ENCODE measurements at places on chromosomes 12 and 14. TPM values are rescaled to one million over a fixed set of nuclear protein-coding genes. Genes with fewer than 3 reads are reported as not detected.

DNA sequence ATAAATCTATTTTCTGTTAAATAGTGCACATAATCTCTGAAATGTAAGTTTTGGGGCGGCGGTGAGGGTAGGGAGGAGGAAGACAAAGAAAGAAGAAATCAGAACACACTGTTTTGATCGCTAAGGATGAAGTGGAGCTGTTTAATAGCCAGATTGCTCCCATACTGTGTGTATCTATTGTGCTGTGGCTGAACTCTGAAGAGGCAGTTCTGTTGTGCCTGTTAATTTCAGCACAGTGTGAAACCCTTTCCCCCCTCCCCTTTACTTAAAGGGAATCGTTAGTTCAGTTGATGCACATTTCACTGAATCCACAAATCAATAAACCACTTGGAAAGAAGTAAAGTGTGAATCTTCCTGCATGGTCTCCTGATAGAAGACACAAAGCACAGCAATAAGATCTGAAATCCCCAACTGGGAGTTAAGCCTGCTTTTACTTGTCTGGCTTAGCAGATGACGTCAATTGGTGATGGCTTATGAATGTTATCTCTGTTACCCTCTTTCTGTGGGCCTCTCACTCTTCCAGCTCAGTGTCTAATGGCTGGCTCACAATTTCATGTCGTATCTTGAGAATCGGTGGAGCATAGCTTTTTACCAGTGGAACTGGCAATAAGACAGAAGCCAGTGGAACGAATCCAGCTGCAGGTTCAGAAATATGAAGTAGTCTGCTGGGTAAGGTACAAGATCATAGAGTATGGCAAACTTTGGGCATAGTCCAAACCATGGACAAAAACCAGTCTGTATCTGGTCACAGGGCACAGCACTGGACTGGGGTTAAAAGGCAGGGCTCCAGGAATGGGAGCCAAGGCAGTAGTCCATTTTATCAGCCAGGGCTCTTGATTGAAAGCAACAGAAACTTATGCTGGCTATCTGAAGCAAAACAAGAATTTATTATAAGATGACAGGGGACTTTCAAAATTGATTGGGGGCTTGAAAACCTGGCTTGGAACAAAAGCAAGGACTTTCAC lies 413.5 kb upstream of the SEL1L start:
- DNase-seq = no peak

DNA sequence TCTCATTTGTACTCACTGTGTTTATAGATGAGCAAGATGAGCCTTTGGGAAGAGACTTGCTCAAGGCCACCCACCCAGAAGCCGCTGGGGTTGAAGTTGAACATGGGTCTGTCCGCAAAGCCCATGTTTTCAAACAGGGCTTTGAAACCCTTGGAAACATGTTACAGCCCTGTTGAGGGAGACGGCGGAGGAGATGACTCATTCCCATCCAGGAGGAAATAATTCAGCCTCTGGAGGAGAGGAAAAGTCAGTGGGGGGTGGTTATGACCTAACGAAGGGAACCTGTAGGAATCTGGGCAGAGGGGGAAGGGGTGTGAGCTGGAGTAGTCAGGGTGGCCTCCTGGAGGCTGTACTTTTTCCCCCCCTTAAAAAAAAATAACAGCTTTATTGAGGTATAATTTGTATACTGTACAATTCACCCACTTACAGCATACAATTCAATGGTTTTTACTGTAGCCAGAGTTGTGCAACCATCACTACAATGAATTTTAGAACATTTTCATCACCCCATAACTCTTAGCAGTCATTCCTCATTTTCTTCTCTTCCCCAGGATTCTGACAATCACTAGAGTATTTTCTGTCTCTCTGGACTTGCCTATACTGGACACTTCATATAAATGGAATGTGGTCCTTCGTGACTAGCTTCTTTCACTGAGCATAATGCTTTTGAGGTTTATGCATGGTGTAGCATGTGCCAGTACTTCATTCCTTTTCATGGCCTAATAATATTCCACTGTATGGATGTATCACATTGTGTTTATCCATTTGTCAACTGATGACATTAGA lies 1.9 kb upstream of the RIN3 start:
- DNase-seq = no peak

DNA sequence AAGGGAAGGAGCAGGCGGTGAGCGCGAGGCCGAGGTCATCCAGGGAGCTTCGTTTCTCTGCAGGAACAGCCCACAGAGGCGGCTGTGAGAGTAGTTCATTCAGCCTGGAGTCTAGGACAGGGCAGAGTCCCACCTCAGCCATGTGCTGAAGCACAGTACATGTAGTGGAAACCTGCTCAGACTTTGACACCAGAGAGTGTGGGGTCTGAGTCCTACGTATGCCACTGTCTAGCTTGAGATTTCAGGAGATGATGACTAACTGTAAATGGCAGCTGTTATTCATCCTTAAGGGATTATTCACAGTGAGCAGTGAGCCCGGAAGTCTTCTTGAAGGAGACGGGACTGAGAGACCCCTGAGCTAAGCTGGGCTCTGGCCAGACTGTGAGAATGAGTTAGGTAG lies 938 bp upstream of the SLC6A13 start:
- no peak for DNase-seq

GRCh38 chr12:92459850-92460249 lies 242.9 kb upstream of the PLEKHG7 start:
- no peak for DNase-seq

DNA sequence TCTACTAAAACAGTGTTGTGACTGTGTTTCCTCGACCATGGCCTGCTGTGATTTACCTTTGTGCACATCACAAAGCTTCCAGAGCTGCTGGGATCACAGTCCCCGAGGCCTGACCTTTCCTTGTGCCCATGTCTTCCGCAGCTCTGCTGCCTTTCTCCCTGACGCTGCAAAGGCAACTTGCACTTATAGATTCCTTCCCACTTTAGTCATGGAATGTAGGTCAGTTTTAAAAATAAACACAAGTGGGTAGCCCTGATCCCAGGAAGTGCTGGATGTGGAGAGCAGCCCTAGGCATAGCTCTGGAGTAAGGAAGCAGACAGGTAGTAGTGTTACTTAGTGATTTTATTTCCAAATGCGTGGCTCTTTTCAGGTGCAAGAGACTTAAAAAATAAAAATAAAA lies 825.7 kb downstream of the AACS start:
- DNase-seq = no peak

- no peak for DNase-seq
Observed at GRCh38 chr12:3713483-3713882, 39.4 kb downstream of the CRACR2A start.

- no peak for DNase-seq
Observed at GRCh38 chr14:91375720-91376452, 41.7 kb downstream of the CCDC88C start.

GRCh38 chr14:21915826-21916225 lies 242.2 kb upstream of the OR4E1 start:
- DNase-seq = no peak

DNA sequence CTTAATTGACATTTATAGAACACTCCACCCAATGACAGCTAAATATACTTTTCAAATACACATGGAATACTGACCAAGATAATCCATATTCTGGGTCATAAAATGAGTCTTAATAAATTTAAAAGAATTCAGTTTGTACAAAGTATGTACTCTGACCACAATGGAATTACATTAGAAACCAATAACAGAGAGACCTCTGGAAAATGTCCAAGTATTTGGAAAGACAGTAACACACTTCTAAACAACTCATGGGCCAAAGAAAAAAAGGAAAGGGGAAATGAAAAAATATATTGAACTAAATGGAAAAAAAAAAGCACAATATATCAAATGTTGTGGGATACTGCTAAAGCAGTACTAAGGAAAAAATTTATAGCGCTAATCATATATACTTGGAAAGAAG lies 52.0 kb downstream of the CRACR2A start:
- DNase-seq = no peak

DNA sequence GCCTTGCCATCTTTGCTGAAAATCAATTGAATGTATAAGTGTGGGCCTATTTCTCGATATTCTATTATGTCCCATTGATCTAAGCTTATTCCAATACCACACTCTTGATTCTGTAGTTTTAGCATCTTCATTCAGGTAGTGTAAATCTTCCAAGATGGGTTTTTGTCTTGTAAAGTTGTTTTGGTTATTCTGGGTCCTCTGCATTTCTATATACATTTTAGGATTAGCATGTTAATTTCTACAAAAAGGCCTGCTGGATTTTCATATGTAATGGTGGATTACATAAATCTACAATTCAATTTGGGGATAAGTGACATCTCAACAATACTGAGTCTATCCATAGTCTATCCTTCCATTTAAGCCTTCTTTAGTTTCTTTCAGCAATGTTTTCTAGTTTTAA lies 86.0 kb upstream of the ANO4 start:
- DNase-seq = no peak

GRCh38 chr12:66633676-66634075 lies 45.2 kb downstream of the GRIP1 start:
- no peak for DNase-seq

GRCh38 chr14:72559202-72559601 lies 334.7 kb downstream of the DPF3 start:
- no peak for DNase-seq

DNA sequence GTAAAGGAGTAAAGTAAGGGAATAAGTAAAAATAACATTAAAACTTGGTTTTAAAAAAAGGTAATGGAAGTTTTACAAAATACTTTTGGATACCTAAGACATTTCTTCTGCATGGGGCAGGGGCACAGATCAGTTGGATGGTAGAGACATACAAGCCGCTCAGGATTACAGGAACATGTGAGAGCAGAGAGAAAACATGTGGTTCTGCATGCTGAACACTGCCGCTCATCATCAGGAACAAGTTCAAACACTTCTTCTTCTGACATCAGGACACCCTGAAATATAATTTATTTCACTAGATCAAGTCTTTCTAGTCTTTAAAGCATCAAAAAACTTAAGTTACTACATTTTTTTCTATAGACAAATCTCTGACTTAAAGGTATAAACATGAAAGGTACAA lies 60.9 kb upstream of the SLC6A13 start:
- DNase-seq = no peak

DNA sequence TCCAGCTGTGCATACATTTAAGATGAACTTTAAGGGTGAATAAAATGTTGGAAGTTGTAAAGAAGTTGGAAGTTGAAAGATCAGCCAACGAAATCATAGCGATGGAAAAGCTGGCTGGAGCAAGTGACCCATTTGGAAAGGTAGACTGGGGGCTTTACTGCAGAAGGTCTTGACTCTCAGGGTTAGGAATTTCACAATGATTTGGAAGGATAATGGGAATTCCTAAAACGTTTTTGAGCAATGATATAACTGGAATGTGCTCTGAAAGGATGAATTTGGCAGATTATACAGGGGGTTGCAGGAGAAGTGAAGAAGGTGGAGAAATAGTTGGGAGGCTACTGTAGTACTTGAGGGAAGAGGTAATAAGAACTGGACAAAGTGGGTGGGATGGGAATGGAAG lies 27.4 kb downstream of the EMP1 start:
- DNase-seq = no peak

DNA sequence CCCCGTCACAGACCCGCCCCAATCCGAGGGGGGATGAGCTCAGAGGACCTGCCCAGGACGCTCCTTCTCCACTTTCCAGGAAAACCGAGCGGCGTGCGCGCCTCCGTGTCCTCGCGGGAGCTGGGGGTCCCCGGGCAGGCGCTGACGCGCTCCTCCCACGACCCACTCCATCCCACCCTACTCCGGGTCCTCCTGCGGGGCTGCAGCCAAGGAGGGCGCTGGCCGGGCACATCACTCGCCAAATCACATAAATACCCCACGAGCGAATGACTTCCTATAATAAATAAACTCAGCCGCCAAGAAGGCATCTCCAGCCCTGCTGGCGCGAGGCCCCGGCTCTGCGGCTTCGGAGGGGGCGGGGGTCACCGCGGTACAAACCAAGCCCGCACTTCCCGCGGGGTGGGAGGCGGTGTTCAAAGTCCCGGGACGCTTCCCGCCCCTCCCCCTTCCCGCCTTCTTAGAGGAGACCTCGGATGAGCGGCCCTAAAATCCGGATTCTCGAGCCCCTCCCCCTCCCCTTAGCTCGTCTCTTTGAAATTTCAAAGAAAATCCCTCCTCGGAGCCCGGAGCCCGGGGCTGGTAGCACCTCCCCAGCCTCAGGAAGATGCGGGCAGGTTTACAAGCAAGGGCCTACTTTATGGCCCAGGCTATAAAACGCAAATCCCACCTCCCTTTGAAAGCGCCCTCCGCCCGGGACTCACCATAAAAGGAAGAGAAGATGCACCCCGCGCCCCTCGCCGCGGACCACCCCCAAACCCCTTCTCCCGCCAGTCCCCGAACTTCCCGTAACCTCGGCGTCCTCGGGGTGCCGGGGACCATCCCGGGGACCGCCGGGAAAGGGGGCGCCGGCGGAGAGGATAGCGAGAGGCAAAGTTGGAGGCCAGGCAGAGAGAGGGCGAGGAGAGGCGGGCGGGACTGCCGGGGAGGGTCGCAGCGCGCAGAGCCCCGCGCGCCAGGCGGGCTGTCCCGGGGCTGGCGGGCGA lies 712 bp upstream of the FZD10 start:
- no peak for DNase-seq

GRCh38 chr12:40525054-40525453 lies 167.2 kb upstream of the CNTN1 start:
- no peak for DNase-seq

DNA sequence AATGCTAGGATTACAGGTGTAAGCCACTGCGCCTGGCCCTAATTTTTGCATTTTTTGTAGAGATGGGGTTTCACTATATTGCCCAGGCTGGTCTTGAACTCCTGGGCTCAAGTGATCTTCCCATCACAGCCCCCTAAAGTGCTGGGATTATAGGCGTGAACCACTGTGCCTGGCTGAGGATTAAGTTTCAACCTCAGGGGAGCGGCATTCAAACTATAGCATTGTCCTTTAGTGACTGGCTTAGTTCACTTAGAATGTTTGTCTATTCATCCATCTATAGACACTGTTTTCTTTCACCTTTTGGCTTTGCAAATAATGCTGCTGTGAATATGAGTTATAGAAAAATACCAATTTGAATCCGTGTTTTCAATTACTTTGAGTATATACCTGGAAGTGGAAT lies 25.2 kb downstream of the PTPN11 start:
- DNase-seq = no peak

DNA sequence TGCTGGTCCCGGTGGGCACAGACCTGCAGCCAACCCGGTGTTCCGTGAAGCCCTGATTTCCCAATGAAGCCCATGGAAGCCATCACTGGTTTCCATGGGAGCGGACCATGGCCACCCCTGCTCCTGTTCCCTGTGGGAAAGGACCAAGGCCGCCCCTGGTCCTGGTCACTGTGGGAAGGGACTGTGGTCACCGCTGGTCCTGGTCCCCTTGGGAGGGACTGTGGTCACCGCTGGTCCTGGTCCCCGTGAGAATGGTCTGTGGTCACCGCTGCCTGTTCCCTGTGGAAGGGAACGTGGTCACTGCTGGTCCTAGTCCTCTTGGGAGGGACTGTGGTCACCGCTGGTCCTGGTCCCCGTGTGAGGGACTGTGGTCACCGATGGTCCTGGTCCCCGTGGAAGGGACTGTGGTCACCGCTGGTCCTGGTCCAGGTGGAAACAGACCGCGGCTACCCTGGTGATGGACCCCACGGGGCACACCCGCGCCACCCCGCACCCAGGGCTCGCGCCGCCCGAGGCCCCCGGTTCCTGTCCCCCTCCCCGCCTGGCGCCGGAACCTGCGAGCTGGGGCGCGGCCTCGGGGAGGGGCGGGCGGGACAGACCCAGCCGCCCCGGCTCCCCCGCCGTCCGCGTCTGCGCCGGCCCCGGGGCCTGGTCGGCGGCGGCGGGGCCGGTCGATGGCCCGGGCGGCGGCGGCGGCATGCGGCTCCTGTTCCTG lies at the start of gene GLT1D1:
Gene GLT1D1, plus strand, starts transcription at position 594 of the 715 bp plus-strand sequence. Its CDS starts 104 bp downstream, at position 698.
- no peak for DNase-seq

The PRH2 gene
- total RNA-seq = not detected

The FBLN5 gene
- 0.26 TPM for total RNA-seq

The AMN gene
- not detected for total RNA-seq

Measured in endothelial cell (in vitro differentiated cells).